NT2/D1 (cell line): ENCODE measurements at places on chromosomes 6 and 20.
A peak's percentile ranks its signal among the peaks of the same experiment; 100 is the strongest.

DNA sequence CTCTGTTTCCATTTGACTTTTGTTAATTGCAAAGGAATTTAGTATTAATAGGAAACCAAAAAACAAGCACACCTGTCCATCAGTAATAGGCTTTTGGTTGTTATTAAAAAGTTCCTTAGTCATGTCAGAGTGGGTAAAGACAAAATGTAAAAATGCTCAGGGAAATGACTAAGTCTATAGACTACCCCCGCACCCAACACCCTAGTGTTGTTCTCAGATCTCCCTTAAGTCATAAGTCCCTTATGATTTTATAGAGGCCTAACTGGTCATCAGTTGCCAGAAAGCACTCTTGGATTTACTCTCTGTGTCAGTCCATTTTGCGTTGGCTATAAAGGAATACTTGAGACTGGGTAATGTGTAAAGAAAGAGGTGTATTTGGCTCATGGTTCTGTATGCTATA is 52.8 kb downstream of the MAP3K4 start:
- no peak for DNase-seq

- no peak for DNase-seq
Observed at GRCh38 chr6:26031151-26031594, 56.1 kb upstream of the HFE start.

- DNase-seq = no peak
Observed at GRCh38 chr6:123527406-123527805, 109.3 kb downstream of the TRDN start.

- no peak for DNase-seq
Observed at GRCh38 chr6:54428431-54428830, 120.2 kb downstream of the TINAG start.

GRCh38 chr20:57092112-57092899 is 174.1 kb downstream of the BMP7 start:
- peak; percentile 51 for DNase-seq

DNA sequence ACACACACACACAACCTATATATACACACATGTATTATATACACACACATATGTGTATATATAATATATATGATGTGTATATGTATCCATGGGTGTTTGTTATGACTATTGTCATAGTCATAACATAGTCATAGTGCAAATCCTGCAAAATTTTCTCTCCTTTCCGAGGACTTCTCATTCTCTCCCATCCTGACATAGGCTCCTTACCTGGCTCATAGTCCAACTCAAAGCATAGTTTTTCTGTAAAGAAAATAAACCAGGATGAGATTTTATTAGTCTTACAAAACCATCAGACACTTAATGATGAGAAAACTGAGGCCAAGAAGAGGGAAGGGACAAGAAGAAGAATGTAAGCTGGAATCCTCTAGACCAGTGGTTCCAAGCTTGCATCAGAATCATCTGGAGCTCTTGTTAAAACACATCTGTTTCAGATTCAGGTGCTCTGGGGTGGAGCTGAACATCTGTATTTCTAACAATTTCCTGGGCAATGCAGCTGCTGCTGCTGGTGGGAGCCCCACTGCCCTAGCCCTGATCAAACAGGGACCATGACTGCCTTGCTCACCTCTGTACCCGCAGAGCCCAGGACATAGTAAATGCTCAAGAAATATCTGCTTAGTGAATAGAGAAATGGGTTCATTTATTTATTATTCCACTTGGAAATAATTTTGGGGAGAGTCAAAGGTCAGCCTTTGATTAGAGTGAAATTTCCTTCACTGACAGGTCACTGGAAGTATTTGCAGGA is 5.3 kb downstream of the TRIM10 start:
- DNase-seq = no peak

DNA sequence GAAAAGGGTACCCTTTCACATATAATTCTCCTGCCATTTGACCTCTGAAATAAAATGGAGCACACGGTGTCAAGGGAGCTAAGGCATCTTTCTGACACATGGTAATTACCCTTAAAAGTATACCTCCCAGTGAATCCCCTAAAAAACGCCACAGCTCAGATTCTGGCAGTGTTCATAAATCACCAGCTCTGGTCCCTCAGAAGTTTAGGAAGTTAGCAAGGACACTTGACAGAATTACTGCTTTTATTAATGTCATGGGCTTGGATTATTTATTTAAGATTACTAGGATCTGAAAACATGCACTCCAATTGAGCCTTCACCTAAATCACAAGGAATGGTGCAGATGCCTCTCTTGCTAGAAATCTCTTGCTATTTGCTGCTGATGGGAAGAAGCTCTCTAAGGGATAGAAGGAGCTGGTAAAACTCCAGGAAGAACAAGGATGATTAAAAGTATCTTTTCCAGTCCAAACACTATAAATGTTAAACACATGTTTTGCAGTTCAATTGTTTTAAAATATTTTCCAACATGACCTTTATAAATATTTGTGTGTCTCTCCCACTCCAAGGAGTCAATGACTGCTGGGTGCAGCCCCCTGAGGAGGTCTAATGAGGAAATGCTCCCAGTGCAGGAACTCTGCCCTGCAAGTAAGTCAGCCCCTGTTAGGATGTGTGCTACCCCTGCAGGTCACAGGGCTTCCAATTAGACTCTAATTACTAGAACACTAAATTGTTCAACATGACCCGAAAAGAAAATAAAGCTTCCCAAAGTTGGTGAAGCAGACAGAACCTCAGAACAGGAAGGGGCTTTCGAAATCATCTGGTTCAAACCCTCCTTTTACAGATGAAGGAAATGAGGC is 230.3 kb downstream of the TFAP2A start:
- DNase-seq = no peak

GRCh38 chr6:134525190-134525868 is 207.4 kb upstream of the SGK1 start:
- no peak for DNase-seq

- DNase-seq = no peak
Observed at GRCh38 chr20:23869520-23869919, 10.0 kb downstream of the CST5 start.

GRCh38 chr6:132190097-132190814 is 211.0 kb downstream of the MOXD1 start:
- DNase-seq = no peak

- DNase-seq = no peak
Observed at GRCh38 chr20:8124639-8125038, 7.4 kb upstream of the PLCB1 start.

- DNase-seq = peak; percentile 78
Observed at GRCh38 chr20:10433623-10434466, at the start of gene MKKS. MKKS (minus strand) TSS chr20:10434222; CDS start chr20:10413514, 20,708 bp downstream.

- DNase-seq = no peak
Observed at GRCh38 chr6:145603424-145603833, 131.9 kb downstream of the EPM2A start.

DNA sequence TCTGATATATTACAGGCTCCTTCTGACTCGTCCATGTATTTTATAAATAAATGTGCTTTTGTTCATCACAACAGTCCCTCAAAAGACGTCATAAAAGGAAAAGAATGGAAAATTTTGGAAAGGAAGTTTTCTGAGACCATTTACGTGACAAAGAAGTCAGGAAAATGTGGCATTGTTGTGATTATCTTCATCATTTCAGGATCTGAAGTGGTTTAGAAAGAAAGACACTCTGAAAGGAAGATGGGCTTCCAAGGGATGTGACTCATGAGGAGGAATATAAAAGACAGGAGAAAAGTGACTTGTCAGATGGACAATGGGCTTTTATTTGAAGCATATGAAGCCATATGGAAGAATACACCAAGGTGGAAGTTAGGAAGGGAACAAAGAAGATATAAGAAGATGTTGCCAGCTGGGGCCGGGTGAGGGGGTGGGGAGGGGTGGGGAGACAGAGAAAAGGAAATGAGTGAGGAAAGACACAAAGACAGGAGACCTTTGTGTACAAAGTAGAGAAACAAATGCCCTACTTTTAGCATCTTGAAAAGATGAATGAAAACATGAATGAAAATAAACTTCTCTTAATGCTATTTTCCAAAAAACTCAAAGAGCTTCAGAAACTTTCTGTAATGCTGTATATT is 190.3 kb upstream of the PREP start:
- DNase-seq = no peak

GRCh38 chr6:137805622-137806021 is 61.4 kb upstream of the TNFAIP3 start:
- DNase-seq = no peak

- no peak for DNase-seq
Observed at GRCh38 chr6:37135835-37136694, 33.9 kb upstream of the PIM1 start.
